Bronchial epithelial cell (primary cell): ENCODE measurements at places on chromosomes 3 and 15. TPM values are rescaled to one million over a fixed set of nuclear protein-coding genes. Genes with fewer than 3 reads are reported as not detected.

GRCh38 chr3:140100479-140100878, 165.5 kb downstream of the CLSTN2 start:
- no peak for DNase-seq

FEZF2 gene
- not detected in 2 replicates for total RNA-seq

WWTR1 gene
- 3.4 and 7.3 TPM in 2 replicates for total RNA-seq

GRCh38 chr3:172530566-172530965, 7.3 kb upstream of the TNFSF10 start:
- DNase-seq = no peak

SLC2A2 gene
- not detected in 2 replicates for total RNA-seq

DNA sequence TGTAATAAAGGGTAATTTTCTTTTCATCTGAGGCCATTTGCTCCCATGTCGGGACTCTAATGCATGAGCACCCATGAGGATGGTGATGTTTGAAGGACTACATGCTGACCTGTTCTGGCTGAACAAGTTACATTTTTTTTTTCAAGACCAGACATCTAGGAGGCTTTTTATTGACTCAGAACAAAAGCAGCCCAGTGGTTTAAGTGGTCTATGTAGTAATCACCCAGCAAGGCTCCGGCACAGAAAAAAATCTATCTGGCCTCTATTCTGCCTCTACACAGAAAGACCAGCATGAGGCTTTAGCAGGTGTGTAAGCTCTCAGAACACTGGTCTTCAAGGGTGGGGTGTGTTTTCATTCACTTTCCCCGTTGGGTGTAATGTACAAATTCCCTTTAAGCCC, 95.1 kb upstream of the ZBED2 start:
- DNase-seq = peak; percentile 25

SLC22A13 gene
- total RNA-seq = 0.77 and 0.79 TPM in 2 replicates

- no peak for DNase-seq
Observed at GRCh38 chr3:8903191-8903590, 60.1 kb downstream of the RAD18 start.

- DNase-seq = no peak
Observed at GRCh38 chr15:90881181-90881977, 2.9 kb upstream of the FES start.

AQP9 gene
- total RNA-seq = not detected in 2 replicates

DNA sequence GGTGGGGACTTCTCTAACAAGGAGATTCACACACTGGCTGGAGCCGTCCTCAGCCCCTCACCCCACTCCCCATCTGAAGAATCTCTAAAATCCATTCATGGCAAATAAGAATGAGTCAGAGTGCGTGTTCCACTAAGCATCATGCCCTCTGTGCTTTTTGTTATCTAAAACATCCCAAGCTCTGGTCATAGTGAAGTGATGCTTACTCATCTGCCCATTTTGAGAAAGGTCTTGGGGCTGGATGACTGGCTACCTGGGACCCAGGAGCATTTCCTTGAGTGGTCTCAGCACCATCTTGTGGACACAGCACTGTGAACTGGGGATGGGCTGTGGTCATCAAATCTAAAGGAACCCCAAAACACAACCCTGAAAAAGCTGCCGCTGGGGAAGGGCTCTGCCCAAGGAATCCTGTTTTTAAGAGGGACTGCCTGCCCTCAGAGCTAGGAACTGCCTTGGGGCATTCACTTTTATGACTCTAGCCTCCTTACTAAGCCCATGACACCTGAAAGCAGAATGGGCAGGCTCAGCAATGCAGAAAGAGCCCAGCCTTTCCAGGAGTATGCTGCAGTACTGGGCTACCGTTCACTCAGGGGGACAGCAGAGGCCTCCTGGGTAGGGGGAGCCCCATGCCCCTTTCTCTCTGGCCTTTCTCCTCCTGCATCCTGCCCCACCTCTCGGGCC, 53.5 kb downstream of the ZBTB38 start:
- peak; percentile 65 for DNase-seq

DNA sequence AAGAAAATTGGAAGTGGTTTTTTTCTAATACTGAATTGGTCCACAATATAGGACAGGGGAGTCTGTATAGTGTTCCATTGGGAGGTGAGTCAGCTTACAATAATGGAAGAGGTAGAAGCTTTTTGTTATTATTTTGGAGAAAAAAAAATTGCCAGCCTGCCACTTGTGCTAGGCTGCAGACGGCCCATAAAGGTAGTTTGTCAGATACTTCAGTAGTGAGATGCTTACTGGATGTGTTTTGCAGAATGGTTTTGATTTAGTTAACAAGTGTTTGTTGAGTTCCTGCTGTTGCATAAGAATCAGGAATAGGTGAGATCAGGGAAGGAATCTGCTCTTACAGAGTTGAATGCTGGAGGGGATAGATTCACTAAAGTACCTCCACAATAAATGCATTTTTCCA, 1.0 kb downstream of the DTWD1 start:
- DNase-seq = no peak

- DNase-seq = peak; percentile 44
Observed at GRCh38 chr3:61926923-61927322, 365.6 kb downstream of the PTPRG start.

DNA sequence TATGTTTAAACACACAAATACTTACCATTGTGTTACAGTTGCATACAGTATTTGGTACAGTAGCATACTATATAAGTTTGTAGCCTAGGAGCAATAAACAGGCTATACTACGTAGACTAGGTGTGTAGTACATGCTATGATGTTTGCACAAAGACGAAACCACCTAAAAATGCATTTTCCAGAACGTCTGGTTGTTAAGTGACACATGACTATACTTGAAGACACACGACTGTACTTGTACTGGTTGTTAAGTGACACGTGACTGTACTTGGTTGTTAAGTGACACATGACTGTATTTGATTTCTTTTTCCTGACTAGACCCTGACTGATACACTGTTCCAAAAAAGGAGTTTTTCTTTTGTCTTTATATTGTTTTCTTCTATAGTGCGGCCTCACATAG, 34.1 kb downstream of the RAB8B start:
- peak; percentile 96 for DNase-seq

TMC3 gene
- not detected in 2 replicates for total RNA-seq

EEF1AKMT4 gene
- total RNA-seq = 10.1 and 14.0 TPM in 2 replicates
